Stimulated activated CD8-positive, alpha-beta memory T cell treated with anti-CD3 and anti-CD28 coated beads, Interleukin-15, amount 100 ng/mL, for 24 hours (primary cell): ENCODE measurements at places on chromosomes 6 and 20.
A peak's percentile ranks its signal among the peaks of the same experiment; 100 is the strongest.

DNA sequence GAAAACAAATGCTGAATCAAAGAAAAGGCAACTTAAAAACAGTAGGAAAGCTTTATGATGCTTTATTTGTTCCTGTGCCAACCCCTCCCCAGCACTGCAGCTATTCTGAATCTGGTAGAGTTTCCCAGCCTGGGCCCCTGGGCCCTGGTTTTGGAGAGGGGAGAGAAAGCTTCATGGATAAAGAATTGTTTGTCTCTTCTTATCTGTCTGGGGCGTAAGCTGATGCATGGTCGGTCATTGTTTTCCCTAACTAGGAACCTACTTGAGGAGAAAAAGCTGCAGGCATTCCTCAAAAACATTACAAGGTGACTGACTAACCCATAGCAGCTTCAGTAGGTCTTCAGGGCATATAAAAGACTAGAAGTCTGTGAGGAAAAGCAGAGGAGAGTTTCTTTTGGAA, 758.1 kb upstream of the EPHA7 start:
- DNase-seq, result no peak

- no peak for DNase-seq
Observed at GRCh38 chr6:124765280-124765679, 197.0 kb upstream of the RNF217 start.

GRCh38 chr20:44990957-44991356, 24.6 kb downstream of the STK4 start:
- no peak for DNase-seq

GRCh38 chr20:46174469-46175126, 56.5 kb downstream of the CD40 start:
- peak; percentile 35 for DNase-seq

DNA sequence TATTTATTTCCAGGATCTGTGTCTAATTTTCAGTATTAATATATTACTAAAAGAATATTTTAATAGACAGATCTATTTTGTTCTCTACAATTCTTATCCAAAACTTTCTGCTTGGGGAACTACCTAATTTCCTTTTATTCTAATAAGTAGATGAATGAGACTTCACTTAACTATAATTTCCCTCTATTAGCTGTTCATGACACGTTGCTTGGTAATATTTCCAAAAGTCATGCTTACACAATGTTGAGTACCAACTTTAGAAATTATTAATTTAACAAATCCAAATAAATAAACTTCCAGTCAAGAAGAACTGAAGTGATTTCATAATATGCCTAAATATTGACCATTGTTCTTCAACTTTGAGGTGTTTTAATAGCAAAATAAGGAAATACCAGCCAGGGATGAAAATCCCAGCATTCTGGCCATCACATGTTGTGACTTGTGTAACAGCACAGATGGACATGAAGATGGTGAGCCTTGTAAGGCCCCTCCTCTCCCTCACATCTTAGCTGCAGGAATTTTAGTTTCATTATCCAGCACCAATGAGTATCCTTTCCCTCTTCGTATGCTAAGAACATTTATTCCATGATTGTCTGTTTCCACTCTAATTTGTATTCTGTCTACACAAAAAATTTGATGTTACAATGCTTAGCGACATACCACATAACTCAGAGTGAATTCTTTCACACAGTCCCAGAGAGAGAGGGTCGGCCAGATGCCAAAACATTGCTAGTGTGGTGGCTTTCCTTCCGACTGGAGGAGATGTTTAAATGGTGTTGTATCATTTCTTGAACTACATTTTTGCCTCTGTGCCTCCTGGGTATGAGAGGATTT, 137.5 kb downstream of the FOXA2 start:
- DNase-seq, result no peak

DNA sequence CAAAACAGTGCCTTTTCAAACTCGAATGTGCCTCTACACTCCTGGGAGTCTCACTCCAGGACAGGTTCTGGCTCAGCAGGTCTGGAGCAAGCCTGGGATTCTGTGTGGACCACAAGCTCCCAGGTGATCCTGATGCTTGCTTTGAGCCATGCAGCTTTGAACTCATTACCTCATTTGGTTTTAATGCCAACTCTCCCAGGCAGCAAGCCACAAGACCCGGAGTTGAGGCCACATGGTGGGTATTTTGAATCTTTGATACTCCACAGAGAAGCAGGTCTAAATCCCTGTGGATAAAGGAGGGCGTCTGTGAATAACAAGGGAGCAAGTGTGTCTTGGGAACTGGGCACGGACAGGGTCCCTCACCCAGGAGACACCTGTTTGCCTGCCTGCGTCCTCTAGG, 205.4 kb upstream of the CST7 start:
- DNase-seq, result no peak

GRCh38 chr6:22896696-22897095, 327.3 kb downstream of the HDGFL1 start:
- DNase-seq, result no peak

DNA sequence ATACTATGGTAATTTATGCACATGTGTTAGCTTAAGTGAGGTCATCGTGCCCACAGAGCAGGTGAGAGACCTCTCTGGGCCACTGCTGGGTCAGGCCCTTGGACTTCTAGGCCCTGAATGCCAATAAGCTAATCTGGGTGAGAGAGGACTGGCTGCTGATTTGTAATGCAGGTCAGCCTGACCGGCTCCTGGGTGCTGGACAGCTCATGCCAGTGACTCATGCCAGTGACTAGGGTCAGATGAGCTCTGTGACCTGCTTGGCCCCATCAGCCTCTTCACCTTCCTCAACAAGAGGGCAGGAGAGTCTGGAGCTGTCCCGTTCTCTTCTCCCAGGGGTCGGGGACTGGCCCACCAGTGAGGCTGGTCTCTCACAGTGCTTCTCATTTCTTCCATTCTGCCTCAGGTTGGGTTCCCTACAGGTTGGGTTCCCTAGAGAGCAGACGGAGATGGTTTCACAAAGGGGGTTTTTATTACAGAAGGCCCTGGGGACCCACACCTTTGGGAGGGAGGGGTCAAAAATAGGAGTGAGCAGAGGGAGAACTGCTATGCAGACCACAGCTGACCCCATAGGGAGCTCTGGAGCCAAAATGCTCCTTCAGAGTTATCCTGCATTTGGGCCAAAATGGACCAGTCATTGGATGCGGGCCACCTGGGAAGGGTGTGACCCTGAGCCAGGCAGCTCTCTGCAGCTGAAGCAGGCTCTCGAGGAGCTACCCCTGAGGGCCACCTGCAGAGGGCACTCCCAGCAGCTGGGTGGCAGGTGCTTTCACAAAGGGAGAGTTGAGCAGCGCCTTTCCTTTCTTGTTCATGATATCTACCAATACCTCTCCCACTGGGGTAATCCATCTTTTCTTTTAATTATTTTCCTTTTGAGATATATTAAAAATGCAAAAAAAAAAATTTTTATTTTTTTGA, 2.2 kb upstream of the OXT start:
- no peak for DNase-seq

GRCh38 chr6:29325777-29326176, 24.3 kb downstream of the OR14J1 start:
- no peak for DNase-seq

GRCh38 chr6:111566873-111567517, 38.7 kb downstream of the TRAF3IP2 start:
- no peak for DNase-seq

DNA sequence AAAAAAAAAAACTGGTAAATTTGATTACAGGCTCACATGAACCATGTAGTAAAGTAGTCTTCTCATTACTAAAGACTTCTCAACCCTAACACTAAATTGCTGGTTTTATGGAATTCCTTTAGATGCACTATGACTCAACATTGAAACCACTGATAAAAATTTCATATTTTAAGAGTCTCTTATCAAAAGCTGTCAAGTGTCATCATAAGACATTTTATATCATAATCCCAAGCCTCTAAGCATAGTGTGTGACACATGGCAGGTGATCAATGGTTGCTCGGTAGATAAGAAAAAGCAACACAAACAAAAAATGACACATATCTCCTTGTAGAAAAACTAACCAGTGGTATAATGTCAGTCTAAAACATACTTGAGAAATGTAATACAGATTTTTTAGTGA, 258.4 kb downstream of the RNGTT start:
- no peak for DNase-seq

- no peak for DNase-seq
Observed at GRCh38 chr20:54345821-54346220, 129.6 kb upstream of the DOK5 start.

GRCh38 chr6:155108070-155108820, 113.1 kb downstream of the TIAM2 start:
- DNase-seq, result no peak

DNA sequence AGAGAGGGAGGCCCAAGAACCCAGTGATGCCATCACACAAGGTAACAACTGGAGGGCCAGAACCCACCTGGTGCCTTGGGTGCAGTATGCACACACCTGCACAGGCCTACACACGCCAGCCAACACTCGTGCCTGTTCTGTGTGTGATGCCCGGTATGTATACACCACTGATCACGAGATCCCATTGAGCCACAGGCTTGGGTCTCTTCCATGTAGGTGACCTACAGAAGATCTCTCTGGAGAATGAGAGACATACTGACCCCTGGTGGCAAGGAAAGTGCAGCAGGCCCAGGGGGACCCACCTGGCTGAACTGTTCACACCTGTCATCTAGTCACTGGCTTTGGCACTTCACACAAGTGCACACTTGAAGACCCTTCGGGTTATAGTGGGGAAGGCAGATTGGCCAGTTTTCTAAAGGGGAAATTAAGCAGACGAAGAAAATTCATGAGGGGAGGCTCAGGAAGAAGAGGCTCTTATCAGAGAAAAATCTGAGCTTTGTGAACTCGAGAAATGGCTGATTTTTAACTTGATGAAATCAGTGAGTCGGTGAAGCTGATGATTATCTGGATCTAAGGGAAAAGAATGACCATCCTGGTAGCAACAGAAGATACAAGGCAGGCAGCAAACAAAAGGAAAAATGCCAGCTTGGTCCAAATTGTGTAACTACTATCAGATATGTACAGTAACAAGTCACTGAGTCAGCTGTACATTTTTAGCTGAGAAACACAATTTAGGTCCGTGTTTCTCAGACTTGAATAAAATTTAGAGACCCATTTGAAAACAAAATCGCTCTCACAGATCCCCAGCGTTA, 69.1 kb upstream of the PBOV1 start:
- peak; percentile 3 for DNase-seq

DNA sequence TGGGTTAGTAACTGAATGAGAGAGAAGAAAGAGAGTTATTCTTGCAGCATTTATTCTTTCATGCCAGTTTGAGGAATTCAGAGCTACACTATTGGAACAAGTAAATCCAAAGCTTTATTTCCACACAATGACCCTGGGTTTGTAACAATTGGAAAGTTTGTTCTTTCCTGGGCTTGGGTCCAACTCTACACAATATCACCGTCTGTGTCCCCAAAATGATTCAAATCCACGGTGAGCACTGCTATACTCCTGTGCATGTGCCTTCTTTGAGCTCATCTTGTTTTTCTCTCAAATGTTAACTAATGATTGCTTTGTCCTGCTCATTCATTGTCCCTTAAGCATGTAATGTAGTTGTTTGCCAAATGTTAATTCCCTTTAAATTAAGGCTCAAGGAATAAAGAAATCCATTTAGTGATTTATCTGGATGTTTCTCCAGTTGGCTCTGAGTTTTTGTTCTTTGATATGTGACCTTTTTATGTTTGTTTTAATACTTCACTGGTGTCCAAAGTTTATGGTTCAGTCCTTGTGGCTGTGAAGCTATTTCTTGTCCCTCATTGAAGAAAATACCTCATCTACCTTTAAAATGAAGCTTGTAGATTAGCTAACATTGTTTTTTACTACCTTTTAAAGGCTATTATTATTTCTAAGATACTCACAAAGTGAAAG, 20.5 kb upstream of the CRISP3 start:
- DNase-seq, result no peak

DNA sequence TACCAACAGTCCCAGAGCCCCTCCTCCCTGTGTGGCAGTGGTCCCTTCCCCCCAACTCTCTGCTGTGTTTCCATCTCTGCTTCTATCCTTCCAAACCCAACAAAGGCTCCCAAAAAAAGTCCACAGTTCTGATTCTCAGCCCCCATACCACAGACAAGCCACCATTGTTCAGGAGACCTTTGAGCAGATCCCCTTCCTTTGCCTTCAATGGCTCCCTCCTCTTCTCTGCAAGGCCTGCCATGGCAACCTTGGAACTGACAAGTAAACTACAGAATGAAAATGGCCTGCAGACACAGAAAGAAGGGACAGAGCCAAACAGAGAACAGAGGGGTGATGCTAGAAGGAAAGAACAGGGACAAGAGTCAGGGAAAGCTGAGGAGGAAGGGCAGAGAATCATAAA, 23.2 kb downstream of the OR2H2 start:
- DNase-seq, result no peak

- no peak for DNase-seq
Observed at GRCh38 chr20:46461808-46462207, 51.6 kb downstream of the ZNF334 start.

GRCh38 chr20:64154590-64155257, 9.5 kb upstream of the MYT1 start:
- no peak for DNase-seq

DNA sequence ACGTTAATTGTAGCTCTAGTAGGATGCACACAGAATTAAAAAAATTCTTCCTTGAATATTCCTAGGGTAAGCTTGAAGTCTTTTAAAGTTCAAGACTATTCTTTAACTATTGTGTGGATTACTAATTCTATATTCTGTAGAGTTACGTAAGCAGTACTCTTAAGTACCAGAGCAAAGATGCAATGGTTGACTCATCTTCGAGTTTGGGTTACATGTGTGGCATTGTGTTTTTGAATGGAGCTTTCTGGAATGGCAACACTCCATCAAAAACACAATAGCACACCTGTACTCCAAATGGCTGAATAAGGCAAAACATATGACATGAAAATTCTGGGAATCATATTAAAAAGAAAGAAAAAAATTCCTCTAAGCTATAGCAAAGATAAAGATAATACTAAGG, 33.5 kb upstream of the CEP162 start:
- DNase-seq, result no peak

GRCh38 chr6:149862922-149863697, 1.0 kb downstream of the LRP11 start:
- DNase-seq, result peak; percentile 13

DNA sequence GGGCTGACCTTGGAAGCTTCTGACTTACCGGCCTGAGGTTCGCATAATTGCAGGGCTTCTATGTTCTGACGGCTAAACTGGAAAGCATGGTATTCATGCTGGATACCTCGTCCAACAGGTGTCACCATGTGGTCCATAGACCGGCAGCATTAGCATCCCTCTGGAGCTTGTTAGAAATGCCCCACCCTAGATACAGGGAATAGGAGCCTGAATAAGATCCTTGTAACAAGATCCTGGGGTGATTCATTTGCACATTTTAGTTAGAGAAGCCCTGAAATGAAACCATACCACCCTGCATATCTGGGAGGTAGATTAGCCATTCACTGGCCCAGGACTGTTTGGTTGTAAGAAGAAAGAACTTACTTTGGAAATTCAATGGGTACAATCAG, 77.7 kb downstream of the TMEM170B start:
- no peak for DNase-seq

- no peak for DNase-seq
Observed at GRCh38 chr6:110595112-110595511, 118.7 kb upstream of the SLC22A16 start.
